ENCODE measurements at places on chromosomes 6 and 20.

DNA sequence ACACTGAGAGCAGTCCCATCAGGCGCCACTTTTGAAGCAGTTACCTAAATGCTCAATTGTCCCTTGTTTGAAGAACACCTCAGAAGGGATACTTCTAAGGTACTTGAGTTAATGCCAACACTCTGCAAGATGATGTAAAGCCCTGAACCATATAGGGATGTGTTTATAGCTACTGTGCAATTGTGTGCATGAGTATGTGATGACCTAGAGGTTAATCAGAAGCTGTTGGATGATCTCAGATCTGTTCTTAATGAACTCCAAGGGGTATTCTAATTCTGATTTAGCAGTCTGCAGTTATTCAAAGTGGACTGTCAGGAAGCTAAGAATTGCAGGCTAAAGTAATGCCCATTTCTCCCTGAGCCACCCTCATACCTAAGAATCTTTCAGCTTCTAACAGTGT is 158.3 kb downstream of the TMEM242 start:
- peak; percentile 26 for DNase-seq

GRCh38 chr20:33927724-33928123 is 66.0 kb upstream of the RALY start:
- no peak for DNase-seq

DNA sequence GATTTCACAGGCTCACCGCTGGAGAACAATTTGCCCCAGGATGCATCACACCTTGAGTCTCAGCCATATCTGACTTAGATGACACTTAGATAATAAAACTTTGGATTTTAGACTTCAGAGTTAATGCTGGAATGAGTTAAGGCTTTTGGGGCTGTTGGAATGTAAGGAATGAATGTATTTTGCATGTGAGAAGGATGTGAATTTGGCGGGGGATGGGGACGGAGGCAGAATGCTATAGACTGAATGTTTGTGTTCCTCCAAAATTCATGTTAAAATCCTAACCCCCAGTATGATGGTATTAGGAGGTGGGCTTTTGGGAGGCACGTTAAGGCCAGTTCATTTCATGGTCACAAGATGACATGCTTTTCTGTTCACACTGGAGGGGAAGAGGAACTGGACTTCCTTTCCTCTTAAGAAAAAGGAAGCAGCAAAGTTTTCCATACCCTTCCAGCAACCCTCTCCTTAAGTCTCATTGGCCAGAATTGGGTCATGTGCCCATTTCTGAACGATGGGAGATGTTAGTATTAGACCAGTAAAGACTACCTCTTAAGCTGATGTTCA is 5.8 kb upstream of the SRXN1 start:
- no peak for DNase-seq

DNA sequence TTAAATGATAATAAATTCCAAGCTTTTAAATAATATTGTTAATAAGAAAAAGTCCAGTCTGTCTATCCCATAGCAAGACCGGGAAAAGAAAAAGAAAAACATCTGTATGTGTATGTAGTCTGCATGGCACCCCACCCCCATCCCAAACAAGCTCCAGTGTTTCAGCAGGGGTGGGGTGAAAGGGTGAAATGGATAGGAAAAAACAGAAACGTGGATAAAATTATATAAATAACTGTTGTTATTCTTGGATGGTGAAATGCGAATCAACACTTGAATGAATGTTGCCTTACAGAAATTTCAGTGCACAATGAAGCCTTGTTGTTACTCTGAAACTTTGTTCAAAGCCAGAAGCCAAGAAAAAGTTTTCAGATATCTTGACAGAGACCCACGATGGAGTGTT is 31.4 kb downstream of the HAO1 start:
- DNase-seq = no peak

GRCh38 chr6:131336596-131336995 is 201.3 kb downstream of the AKAP7 start:
- no peak for DNase-seq

- DNase-seq = no peak
Measured at GRCh38 chr20:59752101-59752586, 147.8 kb downstream of the PHACTR3 start.

GRCh38 chr6:29723666-29724588 is 693 bp downstream of the HLA-F start:
- no peak for DNase-seq

- no peak for DNase-seq
Measured at GRCh38 chr20:43750774-43751166, 24.0 kb upstream of the GTSF1L start.

DNA sequence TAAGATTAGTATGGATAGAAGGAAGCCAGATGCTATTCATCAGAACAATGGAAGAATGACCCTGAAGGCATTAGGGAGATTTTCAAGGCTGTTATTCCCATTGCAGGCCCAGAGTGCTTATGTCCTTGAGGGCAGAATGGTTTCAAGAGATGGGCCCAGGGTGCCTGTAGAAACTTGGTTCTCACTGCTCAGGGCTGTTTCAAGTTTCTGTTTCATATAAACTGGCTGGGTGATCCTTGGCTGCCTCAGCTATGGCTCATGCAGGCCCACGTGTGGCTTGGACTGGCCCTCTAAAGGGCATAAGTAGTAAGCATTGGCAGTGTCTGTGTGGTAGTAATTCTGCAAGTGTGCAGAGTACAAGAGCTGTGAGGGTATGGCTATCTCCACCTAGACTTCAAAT is 540.9 kb upstream of the MAN1A1 start:
- DNase-seq = no peak

GRCh38 chr6:4714961-4715501 is 61.2 kb upstream of the CDYL start:
- DNase-seq = no peak

GRCh38 chr6:17816921-17817611 is 110.3 kb upstream of the NUP153 start:
- no peak for DNase-seq

GRCh38 chr6:44527583-44528369 is 140.3 kb downstream of the CDC5L start:
- no peak for DNase-seq

DNA sequence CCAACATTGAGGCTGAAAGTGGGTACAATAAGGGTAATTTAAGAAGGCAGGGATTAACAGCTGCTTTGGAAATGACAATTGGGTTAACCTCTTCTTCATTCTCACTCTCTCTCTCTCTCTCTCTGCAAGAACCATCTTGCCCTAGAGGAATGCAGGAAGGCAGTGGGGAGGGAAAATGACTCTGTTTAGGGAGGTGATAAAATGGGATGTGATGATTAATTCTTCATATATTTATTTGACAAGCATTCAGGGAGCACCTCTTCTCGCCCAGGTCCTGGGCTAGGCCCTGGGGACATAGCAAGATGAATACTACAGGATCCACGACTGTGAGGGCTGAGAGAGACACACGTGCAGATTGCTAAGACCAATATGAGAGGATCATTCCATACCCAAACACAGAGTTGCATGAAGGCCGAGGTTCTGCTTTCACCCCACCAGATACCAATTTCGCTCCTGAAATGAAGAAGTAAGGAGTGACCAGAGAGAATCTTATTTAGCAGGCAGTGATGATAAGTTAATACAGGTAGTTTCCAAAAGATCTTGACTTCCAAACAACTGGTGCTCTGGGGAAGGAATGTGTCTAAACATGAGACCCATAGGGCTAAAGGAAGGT is 13.3 kb upstream of the PTPN1 start:
- no peak for DNase-seq

DNA sequence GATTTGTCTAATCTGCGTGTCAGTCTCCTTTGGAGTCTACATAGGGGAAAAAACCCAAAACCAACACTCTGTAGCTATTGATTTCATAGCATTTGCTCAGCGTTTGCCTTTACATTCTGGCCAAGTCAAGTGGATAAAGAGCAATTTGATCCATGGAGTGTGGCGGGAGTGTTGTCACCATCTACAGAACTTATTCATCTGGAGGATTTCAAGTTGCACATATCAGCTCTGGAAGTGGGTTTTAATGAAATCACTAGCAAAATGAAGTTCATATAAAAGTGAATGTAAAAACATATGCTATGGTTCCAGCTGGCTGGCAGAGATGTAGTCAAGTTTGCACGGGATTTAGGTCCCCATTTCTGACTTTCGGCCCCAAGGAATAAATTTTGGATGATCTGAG is 219.7 kb upstream of the SUPT3H start:
- no peak for DNase-seq

DNA sequence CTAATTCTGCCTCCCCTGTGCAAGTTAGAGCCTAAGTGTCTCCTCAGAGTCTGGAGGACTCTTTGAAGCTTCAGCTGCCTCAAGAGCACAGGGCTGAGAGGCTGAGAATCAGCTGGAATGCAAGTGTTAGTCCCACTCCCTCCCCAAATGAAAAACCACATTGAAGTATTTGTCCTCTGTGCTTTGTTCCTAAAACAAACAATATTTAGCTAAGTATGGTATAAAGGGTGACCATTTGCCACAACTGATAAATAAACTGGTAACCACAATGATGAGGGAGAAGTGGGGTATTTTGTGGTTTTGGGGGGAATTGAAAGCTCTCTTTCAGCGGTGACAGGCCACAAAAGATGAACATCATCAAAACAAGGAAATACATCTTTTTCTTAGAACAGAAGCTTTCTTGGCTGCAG is 91.7 kb upstream of the HDDC2 start:
- no peak for DNase-seq

DNA sequence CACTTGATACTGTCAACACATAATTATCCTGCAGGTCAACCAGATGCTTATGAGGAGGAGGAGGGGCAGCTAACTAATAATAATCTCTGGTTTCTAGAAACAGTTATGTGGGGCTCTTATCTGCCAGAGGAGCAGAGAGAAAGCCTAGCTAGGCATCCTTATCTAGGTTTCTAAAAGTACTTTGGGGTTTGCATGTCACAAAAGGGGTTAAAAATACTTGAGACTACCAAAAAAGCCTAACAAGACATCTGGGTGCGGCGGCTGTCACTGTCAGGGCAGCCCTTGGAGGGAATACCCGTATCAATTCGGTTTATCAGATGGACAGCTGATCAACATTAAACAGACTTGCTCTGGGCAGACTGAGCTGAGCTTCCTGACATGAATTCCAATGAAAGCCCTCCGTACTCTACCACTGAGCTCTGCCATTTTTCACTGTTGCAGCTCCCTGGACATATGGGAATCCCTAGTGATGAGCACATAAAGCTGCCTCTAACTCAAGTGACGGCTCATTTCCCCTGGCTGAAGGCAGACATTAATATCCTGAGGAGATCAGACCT is 166.6 kb downstream of the PDSS2 start:
- peak; percentile 25 for DNase-seq

- peak; percentile 25 for DNase-seq
Measured at GRCh38 chr6:166997768-166998255, 1.4 kb upstream of the CEP43 start.

- DNase-seq = no peak
Measured at GRCh38 chr6:31822036-31822821, 5.3 kb upstream of the HSPA1B start.

- DNase-seq = no peak
Measured at GRCh38 chr6:32192608-32193039, at the start of gene GPSM3. Gene GPSM3, minus strand, starts transcription at chr6:32192643. Its CDS starts 130 bp downstream, at chr6:32192513.

DNA sequence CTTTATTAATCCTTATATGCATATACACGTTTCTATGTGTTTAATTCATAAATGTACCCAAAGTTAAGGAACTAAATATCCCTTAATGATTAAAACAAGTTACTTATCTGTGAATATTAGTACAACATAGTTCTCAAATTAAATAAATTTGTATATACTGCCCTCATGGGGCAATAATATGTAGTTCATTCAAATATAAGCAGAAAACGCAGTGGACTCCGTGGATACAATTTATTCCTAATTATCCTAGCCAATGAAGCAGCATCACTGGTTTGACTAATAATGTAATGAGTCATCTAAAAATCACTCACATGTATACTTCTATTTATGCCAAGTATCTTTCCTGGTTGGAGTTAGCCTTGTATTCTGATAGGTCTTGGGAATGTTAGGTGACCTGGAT is 111.6 kb downstream of the TBC1D32 start:
- DNase-seq = no peak

GRCh38 chr20:63529861-63530787 is 7.1 kb downstream of the PTK6 start:
- DNase-seq = no peak

DNA sequence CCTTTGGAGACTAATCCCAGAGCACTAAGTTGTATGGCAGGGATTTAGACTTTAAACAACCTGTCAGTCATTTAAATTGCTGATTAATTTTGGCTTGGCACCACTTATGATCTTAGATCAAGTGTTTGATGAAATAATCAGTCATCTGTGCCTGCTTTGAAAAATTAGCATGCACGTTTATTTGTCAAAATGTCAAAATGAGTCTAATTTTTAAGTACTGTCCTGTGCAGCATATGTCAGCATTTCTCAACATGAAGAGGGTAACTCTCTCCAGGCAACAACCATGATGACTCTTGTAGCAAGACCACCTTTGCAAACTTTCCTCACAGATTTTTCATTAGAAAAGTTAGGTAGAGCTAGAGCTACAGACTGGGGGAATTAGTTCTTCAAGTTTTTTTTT is 155.7 kb upstream of the GJE1 start:
- no peak for DNase-seq

DNA sequence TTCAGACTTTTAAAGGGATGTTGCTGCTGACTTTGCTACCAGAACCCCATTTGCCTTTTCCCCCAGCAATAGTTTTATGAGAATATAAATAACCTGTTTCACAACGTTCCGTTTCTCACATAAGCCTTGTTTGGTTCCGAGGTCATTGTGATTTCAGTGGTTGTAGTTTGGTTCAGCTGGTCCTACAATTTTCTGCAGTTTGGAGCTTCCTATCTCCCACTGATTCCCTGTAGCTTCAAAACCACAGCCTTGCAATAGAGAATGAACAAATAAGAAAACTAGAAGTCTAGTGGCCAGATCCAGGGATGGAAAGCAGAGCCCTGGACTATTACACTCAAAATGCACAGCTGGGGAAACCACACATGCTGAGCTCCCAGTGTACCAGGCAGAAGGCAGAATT is 24.1 kb upstream of the SH3BGRL2 start:
- DNase-seq = no peak

GRCh38 chr6:154882107-154882506 is 113.0 kb upstream of the TIAM2 start:
- no peak for DNase-seq

- DNase-seq = no peak
Measured at GRCh38 chr20:32918296-32918695, 59.6 kb downstream of the EFCAB8 start.

DNA sequence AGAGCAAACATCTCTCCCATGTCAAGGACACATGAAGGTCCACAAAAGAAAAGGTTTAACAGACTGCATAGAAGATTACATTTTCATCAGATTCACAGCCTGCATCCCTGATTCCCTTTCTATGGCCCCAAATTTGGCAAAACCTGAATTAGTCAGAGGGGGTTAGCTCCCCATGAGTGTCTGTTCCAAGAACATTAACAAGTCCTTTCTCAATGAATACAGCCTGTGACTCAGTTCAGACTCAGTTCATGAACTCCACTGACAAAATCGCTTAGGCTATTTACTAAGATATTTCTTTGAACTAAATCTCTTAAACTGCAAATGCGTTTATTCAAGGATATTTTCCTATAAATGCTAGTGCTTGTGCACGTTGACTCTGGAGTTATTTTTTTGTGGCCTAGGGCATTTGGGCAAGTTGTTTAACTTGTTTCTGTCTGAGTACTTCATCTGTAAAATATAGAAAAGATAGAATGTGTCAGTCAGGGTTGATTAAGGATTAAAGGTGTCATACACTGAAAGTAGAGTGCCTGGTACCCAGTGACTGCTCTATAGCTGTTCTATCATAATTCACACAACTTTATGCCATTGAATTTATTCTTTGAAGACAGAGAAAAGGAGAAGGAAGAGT is 422.6 kb downstream of the HTR1B start:
- DNase-seq = no peak

Data from NCI-H2227 treated with DMSO at 0.1 percent for 48 hours (cell line).